ENCODE measurements at places on chromosomes 1 and 21. TPM values are rescaled to one million over a fixed set of nuclear protein-coding genes. Genes with fewer than 3 reads are reported as not detected.

DNA sequence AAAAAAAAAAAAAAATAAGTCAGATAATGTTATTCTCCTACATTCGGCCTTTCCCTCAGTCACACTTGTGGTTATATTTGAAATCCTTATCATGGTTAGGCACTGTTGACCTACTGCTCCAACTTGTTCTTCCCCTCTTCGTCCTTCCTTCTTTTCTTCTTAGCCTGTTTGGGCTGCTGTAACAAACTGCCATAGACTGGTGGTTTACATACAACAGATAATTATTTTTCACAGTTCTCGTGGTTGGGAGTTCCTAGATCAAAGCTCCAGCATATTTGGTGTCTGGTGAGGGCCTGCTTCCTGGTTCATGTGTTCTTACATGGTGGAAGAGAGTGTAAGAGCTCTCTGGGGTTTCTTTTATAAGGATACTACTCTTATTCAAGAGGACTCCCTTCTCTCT lies 73.4 kb downstream of the RABGAP1L start:
- H3K4me1 ChIP-seq, result no peaks in the 10 kb centered on the region
- DNase-seq, result no peak
- no peak overlapping the region for H3K4me3 ChIP-seq
- H3K36me3 ChIP-seq, result peaks cover 13% of the 10 kb centered on the region
- no peaks in the 10 kb centered on the region for H3K27me3 ChIP-seq

GRCh38 chr1:202263628-202264027 lies 70.0 kb downstream of the LGR6 start:
- no peak for DNase-seq
- H3K4me1 ChIP-seq, result no peaks in the 10 kb centered on the region
- H3K27me3 ChIP-seq, result peaks cover 34% of the 10 kb centered on the region
- H3K4me3 ChIP-seq, result no peak overlapping the region
- no peaks in the 10 kb centered on the region for H3K36me3 ChIP-seq

DNA sequence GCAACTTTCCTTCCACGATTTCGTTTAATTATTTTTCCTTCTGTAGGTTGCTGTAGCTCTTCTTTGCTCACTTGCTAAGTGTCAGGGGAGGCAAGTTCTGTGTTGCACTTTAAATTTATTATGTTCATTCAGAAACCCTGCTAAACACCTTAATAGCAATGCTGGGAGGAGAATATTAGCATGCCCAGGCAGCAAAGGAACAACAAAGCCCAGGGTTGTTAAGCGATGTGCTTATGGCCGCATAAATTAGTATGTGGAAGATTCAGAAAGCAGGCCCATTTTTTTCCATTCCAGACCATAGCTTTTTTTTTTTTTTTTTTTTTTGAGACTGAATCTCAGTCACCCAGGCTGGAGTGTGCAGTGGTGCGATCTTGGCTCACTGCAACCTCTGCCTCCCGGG lies 151.3 kb downstream of the BACH1 start:
- H3K27ac ChIP-seq, result no peak overlapping the region
- H3K4me3 ChIP-seq, result no peak overlapping the region
- no peaks in the 10 kb centered on the region for H3K27me3 ChIP-seq
- no peaks in the 10 kb centered on the region for H3K4me1 ChIP-seq

- DNase-seq, result peak; percentile 90
- H3K4me3 ChIP-seq, result peak within 1 kb of the TSS; percentile 49
- H3K4me1 ChIP-seq, result no peaks in the 10 kb centered on the region
- H3K36me3 ChIP-seq, result no peaks in the 10 kb centered on the region
These were observed at the start of gene SAMD11 for GRCh38 chr1:923131-923990. SAMD11 (plus strand) TSS chr1:923923; CDS start chr1:924432, 509 bp downstream.

- H3K4me1 ChIP-seq, result no peaks in the 10 kb centered on the region
- H3K27ac ChIP-seq, result no peak overlapping the region
- no peaks in the 10 kb centered on the region for H3K36me3 ChIP-seq
- H3K27me3 ChIP-seq, result no peaks in the 10 kb centered on the region
- no peak for DNase-seq
These were observed 33.1 kb upstream of the ZNF644 start for GRCh38 chr1:91054780-91055481.

DNA sequence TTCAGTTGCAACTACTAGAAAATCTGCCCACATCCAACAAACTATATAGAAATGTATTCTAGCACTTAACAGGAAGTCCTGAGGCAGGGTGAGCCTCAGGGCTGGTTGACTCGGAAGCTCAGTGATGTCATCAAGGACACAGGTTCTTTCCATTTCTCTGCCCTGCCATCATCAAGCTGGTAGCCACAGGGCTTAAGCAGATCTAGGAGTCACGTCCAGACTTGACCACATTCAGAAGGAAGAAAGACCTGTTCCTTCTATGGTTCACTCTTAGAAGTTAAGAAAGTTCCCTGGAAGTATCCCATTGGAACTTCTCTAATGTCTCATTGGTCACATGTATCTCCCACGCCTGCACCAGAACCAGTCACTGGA lies 438.1 kb downstream of the PRDM2 start:
- no peak for DNase-seq
- H3K27me3 ChIP-seq, result no peaks in the 10 kb centered on the region
- no peak overlapping the region for H3K4me3 ChIP-seq
- no peaks in the 10 kb centered on the region for H3K36me3 ChIP-seq
- peaks cover 15% of the 10 kb centered on the region for H3K4me1 ChIP-seq

DNA sequence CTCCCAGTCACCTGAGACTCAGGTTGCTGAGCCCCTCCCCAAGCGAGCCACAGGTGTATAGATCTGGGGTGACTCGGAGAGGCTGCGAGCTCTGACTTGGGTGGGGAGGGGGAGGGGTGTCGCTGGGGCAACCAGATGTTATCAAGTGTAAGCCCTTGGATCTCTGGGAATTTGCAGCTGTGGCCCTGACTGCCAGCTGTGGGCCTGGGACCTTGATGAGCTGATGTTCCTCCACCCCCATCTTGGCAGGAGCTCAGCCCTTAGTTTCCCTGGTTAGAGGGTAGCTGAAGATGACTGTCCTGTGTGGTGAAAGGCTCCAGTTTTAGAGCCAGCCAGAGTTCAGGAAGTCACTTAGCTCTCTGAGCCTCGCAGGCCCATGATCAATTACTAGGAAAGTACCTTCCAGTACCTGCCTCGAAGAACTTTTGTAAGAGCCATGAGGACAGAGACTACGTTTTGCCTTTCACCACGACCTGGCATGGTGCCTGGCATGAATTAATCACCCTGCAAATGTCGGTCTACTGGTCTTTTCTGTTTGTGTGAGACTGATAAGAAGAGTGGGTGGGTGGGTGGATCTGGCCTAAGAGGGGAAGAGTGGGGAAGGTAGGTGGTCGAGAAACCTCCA lies 55.8 kb downstream of the YARS1 start:
- no peak overlapping the region for H3K4me3 ChIP-seq
- DNase-seq, result no peak
- H3K36me3 ChIP-seq, result no peaks in the 10 kb centered on the region
- no peak overlapping the region for H3K27ac ChIP-seq
- H3K27me3 ChIP-seq, result no peaks in the 10 kb centered on the region

GRCh38 chr1:2303016-2303775 lies 75.1 kb downstream of the SKI start:
- no peak for DNase-seq
- H3K27me3 ChIP-seq, result no peaks in the 10 kb centered on the region
- H3K4me3 ChIP-seq, result no peak overlapping the region
- no peak overlapping the region for H3K27ac ChIP-seq

- no peak overlapping the region for H3K4me3 ChIP-seq
- H3K36me3 ChIP-seq, result no peaks in the 10 kb centered on the region
- H3K4me1 ChIP-seq, result no peaks in the 10 kb centered on the region
- no peak overlapping the region for H3K27ac ChIP-seq
These were observed 99.3 kb downstream of the FMN2 start for GRCh38 chr1:240190881-240191401.

DNA sequence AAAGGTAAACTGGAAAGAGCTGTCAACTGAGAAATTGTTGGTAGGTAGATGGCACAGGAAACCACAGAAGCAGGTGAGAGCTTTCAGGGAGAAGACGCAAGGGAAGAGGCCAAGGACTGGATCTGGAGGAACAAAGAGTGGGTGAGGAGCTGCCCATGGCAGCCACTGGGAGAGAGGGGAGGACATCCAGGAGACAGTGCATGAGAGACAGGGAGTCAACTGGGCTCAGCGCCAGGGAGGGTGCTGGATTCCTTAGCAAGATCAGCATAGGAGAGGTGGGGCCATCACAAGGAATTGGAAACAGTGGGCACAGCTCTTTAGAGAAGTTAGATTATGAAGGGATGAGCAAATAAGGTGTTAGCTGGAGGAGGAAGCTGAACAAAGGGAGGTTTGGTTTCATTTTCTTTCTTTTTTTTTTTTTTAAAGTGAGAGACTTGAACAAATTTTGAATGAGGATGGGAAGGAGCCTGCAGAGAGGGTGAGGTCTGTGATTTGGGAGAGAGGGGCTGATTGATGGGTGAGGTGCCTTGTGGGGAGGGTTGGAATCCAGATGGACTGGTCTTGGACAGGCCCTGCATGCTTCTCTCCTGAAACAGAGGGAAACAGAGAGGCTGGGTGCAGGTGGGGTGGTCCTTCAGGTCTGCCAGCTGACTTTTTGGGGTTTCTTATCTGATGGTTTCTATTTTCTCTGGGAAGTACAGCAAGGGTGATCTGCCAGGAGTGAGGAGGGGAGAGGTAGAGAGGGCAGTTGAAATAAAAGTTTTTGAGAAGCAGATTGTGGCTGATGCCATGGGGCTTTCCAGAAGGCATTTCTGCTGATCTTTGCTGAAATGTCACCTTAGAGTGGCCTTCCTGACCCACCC lies 5.4 kb downstream of the CYP4B1 start:
- peak overlapping the region; percentile 95 for H3K27ac ChIP-seq
- H3K27me3 ChIP-seq, result no peaks in the 10 kb centered on the region
- H3K4me1 ChIP-seq, result peaks cover 19% of the 10 kb centered on the region
- no peaks in the 10 kb centered on the region for H3K36me3 ChIP-seq
- DNase-seq, result no peak
- no peak overlapping the region for H3K4me3 ChIP-seq

DNA sequence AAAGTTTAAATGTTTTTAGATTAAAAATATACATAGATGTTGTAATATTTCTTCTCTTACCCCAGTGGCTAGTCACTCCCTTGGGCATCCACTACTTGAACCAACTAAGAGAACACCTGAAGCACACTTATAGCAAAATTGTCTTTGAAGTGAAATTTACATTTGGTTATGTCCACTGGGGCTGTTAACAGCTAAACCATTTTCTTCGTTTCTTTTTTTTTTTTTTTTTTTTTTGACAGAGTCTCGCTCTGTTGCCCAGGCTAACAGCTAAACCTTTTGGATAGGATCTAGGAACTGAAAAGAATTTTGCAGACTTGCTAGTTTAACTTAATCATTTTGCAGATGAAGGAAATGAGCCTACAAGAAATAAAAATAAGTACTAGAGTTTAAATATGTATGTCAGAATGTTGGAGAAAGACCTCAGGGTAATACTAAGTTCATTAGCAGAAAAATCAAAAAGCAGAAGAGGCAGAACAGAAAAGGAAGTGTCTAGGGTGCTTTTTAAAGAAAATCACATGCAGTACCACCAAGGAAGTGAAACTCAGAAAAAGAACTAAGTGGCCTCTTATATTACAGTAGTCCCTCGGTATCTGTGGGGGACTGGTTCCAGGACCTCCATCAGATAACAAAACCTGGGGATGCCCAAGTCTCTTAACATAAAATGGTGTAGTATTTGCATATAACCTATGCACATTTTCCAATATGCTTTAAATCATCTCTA lies 11.8 kb downstream of the DRAM2 start:
- H3K27ac ChIP-seq, result no peak overlapping the region
- H3K4me3 ChIP-seq, result no peak overlapping the region
- H3K4me1 ChIP-seq, result peaks cover 54% of the 10 kb centered on the region
- H3K27me3 ChIP-seq, result no peaks in the 10 kb centered on the region
- peaks cover 56% of the 10 kb centered on the region for H3K36me3 ChIP-seq

- H3K27me3 ChIP-seq, result no peaks in the 10 kb centered on the region
- no peak for DNase-seq
- H3K27ac ChIP-seq, result no peak overlapping the region
- H3K36me3 ChIP-seq, result no peaks in the 10 kb centered on the region
- H3K4me3 ChIP-seq, result no peak overlapping the region
- H3K4me1 ChIP-seq, result peaks cover 34% of the 10 kb centered on the region
These were observed 62.0 kb downstream of the TNN start for GRCh38 chr1:175129644-175129996.

GRCh38 chr1:155329980-155330598 lies 9.4 kb downstream of the RUSC1 start:
- peaks cover 79% of the 10 kb centered on the region for H3K36me3 ChIP-seq
- H3K4me3 ChIP-seq, result no peak overlapping the region
- peaks cover 11% of the 10 kb centered on the region for H3K4me1 ChIP-seq
- no peaks in the 10 kb centered on the region for H3K27me3 ChIP-seq

- DNase-seq, result no peak
- H3K27ac ChIP-seq, result no peak overlapping the region
- no peaks in the 10 kb centered on the region for H3K36me3 ChIP-seq
- no peaks in the 10 kb centered on the region for H3K27me3 ChIP-seq
- no peak overlapping the region for H3K4me3 ChIP-seq
These were observed 18.1 kb upstream of the ENAH start for GRCh38 chr1:225670806-225671733.

- no peak overlapping the region for H3K27ac ChIP-seq
- H3K4me1 ChIP-seq, result no peaks in the 10 kb centered on the region
- no peaks in the 10 kb centered on the region for H3K36me3 ChIP-seq
- no peaks in the 10 kb centered on the region for H3K27me3 ChIP-seq
- DNase-seq, result no peak
These were observed 175.9 kb downstream of the GREM2 start for GRCh38 chr1:240435996-240436566.

GRCh38 chr1:2203671-2204414 lies 9.3 kb upstream of the FAAP20 start:
- H3K36me3 ChIP-seq, result no peaks in the 10 kb centered on the region
- peak overlapping the region; percentile 91 for H3K27ac ChIP-seq
- H3K4me1 ChIP-seq, result peaks cover 60% of the 10 kb centered on the region
- peak overlapping the region; percentile 65 for H3K4me3 ChIP-seq
- no peak for DNase-seq
- H3K27me3 ChIP-seq, result no peaks in the 10 kb centered on the region

DNA sequence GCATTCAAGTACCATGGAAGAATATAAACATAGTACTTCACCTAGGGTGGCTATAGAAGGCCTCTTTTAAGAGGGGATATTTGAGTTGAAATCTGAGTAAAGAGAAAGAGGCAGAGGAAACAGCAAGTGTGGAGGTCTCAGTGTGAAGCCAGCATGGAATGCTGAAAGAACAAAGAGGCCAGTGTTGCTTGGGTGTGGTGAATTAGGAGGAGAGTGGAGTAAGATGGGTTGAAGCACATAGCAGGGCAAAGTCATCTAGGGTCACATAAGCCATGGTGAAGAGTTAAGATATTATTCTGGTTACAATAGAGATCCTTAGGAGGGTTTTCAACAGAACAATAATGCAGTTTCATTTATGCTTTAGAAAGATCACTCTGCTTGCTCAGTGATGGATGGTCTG lies 37.5 kb downstream of the C1orf141 start:
- H3K27me3 ChIP-seq, result no peaks in the 10 kb centered on the region
- no peaks in the 10 kb centered on the region for H3K36me3 ChIP-seq
- H3K4me3 ChIP-seq, result no peak overlapping the region
- H3K4me1 ChIP-seq, result no peaks in the 10 kb centered on the region
- no peak for DNase-seq

- no peaks in the 10 kb centered on the region for H3K36me3 ChIP-seq
- H3K27me3 ChIP-seq, result no peaks in the 10 kb centered on the region
- no peak overlapping the region for H3K4me3 ChIP-seq
- DNase-seq, result peak; percentile 20
- no peaks in the 10 kb centered on the region for H3K4me1 ChIP-seq
These were observed 328.9 kb downstream of the NUF2 start for GRCh38 chr1:163650624-163651023.

The EXO1 gene
- total RNA-seq, result not detected

The OR2T2 gene
- not detected for total RNA-seq

The RORC gene
- total RNA-seq, result 16.7 TPM

The MTARC2 gene
- total RNA-seq, result 25.4 TPM

The CORT gene
- not detected for total RNA-seq

The WNT4 gene
- 0.13 TPM for total RNA-seq

The TMEM125 gene
- total RNA-seq, result not detected

The RAB3B gene
- not detected for total RNA-seq

The SPATA46 gene
- total RNA-seq, result not detected

The C4BPB gene
- not detected for total RNA-seq

Data from heart left ventricle (tissue), 16 donors.